ENCODE measurements at places on chromosomes 4 and X.

DNA sequence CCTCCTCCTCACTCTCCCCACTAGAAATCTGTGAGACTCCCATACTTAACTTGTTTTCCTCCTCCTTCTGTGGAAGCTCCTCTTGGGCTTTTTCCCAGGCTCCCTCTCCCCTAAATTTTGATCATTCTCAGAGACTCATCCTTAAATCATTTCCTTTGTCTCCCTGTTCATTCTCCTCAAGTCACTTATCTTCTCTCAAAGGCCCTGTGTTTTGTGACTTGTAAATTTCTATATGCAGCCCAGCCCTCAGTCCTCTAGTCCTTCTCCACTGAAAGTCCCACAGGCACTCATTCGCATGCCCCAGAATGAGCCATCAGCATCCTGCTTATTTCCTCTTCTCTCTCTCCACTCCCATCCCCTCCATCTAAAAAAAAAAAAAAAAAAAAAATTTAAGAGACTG is 171.8 kb downstream of the SOWAHB start:
- H3K27me3 ChIP-seq, result peaks cover 9% of the 10 kb centered on the region
- H3K4me3 ChIP-seq, result no peak overlapping the region
- H3K27ac ChIP-seq, result no peak overlapping the region
- H3K36me3 ChIP-seq, result no peaks in the 10 kb centered on the region
- H3K4me1 ChIP-seq, result peaks cover 5% of the 10 kb centered on the region

- H3K4me3 ChIP-seq, result no peak overlapping the region
- no peaks in the 10 kb centered on the region for H3K36me3 ChIP-seq
- no peak overlapping the region for H3K27ac ChIP-seq
- peaks cover 36% of the 10 kb centered on the region for H3K27me3 ChIP-seq
- peaks cover 6% of the 10 kb centered on the region for H3K4me1 ChIP-seq
Measured at GRCh38 chr4:42360256-42360669, 37.0 kb upstream of the SHISA3 start.

DNA sequence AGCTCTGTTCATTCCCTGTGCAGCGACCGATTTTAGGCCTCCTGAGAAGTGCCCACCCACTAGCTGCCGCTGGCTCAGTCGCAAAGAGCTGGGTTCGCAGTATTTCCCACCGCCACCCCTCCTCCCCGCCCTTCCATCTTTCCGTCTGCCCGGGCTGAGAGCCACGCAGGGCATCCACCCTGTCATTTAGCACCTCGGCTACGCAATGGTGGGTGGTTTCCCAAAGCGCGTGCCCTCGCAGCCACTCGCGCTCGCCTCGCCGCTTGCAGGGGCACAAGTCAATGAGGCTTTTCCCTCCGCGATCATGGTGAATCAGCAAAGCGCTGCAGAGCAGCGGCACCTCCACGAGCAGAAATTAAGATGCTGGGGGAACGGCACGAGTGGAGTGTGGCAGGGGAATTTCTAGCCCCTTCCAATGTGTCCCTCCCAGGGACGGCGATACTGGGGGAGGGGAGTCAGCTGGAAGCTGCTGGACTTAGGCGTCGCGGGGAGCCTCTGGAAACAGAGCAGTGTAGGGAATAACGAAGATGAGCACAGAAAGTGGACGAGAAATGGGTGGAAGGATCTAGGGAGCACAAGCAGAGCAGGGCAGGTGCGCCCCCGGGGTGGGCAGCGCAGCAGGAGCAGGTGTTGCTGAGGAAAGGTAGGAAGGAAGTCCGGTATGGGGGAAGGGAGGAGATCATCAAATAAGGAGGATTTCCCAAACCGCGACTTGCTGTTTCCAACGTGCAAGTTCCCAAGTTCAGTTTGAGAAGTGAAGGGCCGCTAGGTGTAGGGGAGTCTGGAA is 2.4 kb upstream of the PTCHD1 start:
- H3K4me1 ChIP-seq, result peaks cover 2% of the 10 kb centered on the region
- peaks cover 50% of the 10 kb centered on the region for H3K27me3 ChIP-seq
- DNase-seq, result no peak
- peak overlapping the region; percentile 30 for H3K4me3 ChIP-seq

DNA sequence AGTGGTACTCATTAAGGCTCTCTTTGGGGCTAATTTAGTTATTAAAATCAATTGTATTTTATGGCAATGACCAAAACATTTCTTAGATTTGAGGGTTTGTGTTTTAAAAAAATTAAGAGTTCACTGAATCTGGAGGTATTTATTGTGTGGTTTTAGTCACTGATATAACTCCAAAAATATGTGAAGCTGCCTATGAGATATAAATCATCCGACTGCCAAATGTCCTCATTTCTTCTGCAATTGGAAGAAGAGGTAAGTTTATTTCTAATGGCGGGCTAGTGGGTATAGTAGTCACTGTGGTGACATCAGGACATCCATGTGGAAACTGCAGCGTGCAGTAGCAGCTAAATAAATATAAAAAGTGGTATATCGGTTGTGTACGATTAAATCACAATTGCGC is 205.5 kb downstream of the MID1 start:
- H3K27ac ChIP-seq, result no peak overlapping the region
- H3K36me3 ChIP-seq, result no peaks in the 10 kb centered on the region
- no peaks in the 10 kb centered on the region for H3K27me3 ChIP-seq
- no peak for DNase-seq
- H3K4me3 ChIP-seq, result no peak overlapping the region

DNA sequence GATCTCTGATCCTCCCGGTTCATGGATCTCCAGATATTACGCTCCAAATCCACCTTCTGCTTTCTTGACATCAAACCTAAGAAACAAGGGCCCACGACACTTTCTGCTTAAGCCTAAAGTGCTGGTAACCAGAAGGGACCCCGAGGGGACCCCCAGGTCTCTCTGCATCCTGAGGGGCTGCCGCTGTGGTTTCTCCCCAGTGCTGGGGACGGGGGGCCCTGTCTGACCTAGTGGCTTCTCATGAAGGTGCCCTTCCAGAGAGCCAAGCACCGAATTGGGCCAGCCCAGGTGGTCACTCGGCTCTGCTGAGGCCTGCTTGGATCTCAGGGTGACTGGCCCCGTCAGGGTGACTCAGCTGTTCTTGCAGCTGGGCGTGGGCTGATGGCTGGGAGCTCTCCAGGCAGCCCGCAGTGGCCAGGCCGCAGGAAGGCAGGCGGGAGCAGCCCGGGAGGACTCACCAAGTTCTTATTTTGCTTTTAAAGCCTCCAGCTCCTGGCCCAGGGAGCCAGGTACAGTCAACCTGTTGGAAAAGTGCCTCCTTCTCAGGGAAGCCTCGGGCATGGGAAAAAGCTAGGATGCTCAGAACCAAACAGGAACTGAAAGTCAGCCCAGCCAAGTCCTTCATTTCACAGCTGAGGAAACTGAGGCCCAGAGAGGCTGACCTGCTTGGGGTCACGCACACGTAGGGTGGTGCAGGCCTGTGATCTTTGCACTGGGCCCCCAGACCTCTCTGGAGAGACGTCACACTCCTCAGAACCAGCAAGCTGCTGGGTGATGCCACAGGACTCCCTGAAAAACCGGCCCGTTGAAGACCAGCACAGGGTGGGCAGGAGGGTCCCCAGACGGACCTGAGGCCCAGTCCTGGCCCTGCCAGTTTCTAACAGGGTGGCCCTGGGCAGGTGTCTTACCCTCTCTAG is 16.7 kb downstream of the BLOC1S4 start:
- H3K27me3 ChIP-seq, result peaks cover 5% of the 10 kb centered on the region
- H3K4me3 ChIP-seq, result no peak overlapping the region
- no peak for DNase-seq
- H3K4me1 ChIP-seq, result peaks cover 6% of the 10 kb centered on the region

DNA sequence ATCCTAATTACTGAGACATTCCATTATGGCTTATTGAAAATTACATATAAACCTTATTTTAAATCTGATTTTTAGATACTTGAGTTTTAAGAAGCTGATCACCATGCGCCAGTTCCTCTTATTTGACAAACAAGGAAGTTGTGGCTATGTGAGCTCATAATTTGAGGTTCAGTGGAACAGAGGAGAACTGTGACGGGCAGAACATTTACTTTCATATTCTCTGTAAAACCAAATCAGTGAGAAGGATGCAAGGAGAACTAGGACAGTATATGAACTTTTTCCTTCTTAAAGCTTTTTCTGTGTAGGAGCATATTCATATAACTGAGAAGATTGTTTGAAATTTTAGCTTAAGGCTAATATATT is 25.3 kb downstream of the STIM2 start:
- no peaks in the 10 kb centered on the region for H3K27me3 ChIP-seq
- H3K4me1 ChIP-seq, result peaks cover 53% of the 10 kb centered on the region
- peaks cover 19% of the 10 kb centered on the region for H3K36me3 ChIP-seq
- H3K4me3 ChIP-seq, result peak overlapping the region; percentile 72
- peak overlapping the region; percentile 87 for H3K27ac ChIP-seq

DNA sequence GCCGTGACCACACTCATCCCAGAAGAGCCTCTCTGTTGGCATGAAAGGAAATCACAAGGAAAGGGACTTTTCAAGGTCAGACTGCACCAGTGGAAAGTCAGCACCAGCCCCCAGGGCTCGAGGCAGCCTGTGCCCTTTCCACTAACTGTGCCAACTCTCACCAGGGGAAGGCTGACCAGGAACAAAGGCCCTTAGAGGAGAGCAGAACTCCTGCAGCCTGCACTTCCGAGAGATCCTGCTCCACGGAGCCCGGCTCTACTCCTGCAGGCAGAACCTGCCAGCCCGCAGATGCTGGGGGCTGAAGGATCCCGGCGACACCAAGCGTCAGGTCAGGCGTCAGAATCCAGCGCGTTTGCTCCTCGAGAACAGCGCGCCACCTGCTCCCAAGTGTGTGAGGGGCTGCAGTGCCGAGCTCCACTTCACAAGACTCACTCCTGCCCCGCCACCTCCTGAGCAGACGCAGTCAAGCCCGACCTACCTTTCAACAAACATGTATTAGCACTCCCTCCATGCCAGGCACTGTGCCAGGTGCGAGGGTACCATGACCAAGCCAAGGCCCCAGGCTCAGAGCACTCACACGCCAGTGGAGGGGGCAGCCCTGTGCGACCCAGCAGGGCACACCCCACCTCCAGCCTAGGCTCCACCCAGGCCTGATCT is 13.6 kb upstream of the HELT start:
- no peak overlapping the region for H3K27ac ChIP-seq
- H3K4me3 ChIP-seq, result peak overlapping the region; percentile 50
- H3K36me3 ChIP-seq, result no peaks in the 10 kb centered on the region
